ENCODE measurements at places on chromosomes 2 and 18.

GRCh38 chr2:173218326-173219056 lies 136.2 kb upstream of the CDCA7 start:
- DNase-seq = no peak

GRCh38 chr2:196891136-196891535 lies 35.4 kb downstream of the PGAP1 start:
- no peak for DNase-seq

DNA sequence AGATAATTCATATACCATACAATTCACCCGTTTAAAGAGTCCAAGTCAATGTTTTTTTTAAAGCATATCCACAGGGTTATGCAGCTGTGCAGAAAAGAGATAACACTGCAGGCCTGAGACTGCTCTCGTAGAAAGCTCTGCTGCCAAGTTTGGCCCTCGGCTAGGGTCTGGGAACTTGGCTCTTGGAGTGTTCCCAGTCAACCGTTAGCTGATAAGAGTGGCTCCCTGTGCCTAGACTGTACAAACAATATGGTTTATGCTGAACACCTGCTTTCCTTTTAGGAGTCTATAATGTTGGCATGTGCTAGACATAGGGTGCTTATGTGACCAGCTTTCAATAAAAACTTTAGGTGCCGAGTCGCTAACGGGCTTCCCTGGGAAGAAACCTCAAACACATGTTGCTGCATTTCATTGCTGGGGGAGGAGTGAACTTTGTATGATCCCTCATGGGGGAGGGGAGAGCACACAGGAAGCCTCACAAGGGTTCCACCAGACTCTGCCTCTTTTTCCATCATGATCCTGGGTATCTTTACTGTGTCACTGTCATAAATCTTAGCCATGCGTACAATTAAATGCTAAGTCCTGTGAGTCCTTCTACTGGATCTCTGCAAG lies 34.7 kb downstream of the RFX8 start:
- DNase-seq = no peak

- DNase-seq = no peak
These were observed 198.9 kb upstream of the PIK3C3 start for GRCh38 chr18:41756141-41756540.

DNA sequence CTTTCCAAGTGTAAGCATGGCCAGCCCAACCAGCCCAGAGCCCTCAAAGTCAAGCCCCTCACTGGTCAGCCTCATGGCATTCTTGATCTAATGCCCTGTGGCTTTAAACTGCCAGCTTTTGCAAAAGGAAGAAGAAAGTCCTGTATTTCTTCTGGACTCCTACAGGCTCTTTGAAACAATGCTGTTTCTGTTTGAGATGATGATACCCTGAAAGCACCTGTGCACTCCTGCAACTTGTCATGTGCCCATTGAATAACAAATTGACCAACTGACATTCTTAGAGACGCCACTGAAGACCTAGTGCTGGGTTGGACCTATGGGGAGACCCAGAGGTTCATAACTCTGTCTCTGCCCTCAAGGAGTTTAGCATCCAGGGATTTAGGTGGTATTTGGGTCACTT lies 82.0 kb upstream of the MSH2 start:
- no peak for DNase-seq

DNA sequence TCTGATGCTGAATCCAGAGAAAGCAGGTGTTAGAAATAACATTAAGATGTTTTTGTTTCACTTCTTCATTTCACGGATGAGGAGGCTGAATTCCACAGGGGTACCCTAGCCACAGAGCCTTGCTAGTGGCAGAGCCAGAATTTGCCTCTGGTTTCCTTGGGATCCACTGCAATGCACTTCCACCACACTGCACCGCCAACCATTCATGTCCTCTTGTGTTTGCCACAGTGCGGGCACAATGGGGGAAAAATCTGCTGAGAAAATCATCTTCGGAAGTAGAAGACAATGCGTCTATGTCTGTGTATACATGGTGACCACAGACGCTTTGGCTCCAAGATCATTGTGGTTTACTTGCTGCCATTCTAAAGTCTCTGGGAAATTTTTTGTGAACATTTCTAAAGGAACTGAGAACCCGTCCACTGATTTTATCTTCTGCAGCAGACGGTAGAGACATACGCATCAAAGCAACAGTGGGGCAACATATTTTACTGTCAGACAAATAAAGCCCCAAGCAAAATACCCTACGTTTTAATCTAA lies 14.9 kb downstream of the ICOS start:
- DNase-seq = no peak

- DNase-seq = no peak
These were observed 35.8 kb upstream of the ZNF804A start for GRCh38 chr2:184562532-184562931.

Data from stimulated activated CD8-positive, alpha-beta memory T cell treated with anti-CD3 and anti-CD28 coated beads, Interleukin-4, amount 100 ng/mL, for 1 hour (primary cell).